ENCODE measurements at places on chromosomes 6 and 20.

DNA sequence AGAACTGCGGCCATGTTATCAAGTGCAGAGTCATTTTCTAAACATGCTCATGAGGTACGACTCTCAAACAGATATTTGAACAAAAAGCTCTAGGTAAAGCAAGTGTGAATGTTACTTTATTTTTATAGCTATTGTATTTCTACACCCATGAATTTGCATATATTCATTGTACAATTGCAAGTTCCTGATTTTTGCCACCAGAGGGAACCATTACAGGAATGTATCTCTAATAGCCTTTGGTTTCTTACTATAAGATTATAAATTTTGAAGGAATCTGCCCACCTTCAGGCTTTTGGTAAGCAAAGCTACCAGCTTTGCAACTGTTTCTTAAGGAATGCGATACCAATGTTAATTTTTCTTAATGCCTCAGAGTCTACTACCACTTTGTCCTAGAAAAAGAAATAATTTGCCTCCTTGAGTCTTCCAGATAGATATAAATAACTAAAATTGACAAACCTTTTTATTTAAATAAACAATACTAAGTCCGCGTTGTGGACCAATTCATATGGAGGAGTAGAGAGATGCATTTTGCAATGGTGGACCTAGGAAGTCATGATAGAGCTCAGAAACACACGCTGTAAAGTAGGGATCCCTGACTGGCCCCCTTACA, 125.4 kb upstream of the SAMD5 start:
- DNase-seq = no peak

GRCh38 chr6:151847064-151847463, 39.6 kb downstream of the ESR1 start:
- no peak for DNase-seq

DNA sequence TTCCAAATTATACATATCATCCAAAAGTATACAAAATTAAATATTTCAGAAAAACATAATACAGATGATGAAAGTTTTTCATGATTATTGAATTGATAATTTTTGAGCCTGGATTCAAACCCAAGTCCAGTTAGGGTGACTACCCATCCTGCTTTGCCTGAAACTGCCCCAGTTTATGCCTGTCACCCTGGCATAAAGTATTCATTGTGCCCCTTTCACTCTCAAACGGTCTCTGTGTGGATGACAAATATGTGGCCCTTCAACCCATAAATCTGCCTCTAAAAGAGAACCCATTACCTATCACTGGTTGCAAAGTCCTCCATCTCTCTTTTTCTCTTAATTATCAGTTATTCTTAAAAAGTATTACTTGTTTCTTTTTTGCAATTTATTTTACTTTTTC, 553.7 kb upstream of the JARID2 start:
- no peak for DNase-seq

DNA sequence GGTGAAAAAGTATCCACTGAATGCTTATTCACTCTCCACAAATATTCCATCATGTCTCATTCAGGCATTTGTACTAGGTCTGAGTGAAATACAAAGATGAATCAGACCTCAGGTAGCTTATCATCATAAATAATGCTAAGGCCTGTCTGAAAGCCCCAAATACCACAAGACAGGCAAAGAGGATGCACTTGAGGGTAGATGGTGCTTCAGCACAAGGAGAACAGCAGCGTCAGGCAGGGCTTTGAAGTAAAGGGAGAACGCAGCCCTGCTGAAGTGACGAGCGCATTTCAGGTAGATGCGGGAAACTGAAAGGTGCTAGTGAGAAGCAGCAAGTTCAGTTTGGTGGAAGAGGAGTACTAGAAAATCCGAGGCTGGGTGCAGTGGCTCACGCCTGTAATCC, 38.7 kb downstream of the MAP3K5 start:
- no peak for DNase-seq

GRCh38 chr20:15395457-15395856, 1058.0 kb upstream of the FLRT3 start:
- DNase-seq = no peak
